ENCODE measurements at places on chromosomes 2 and 18. TPM values are rescaled to one million over a fixed set of nuclear protein-coding genes. Genes with fewer than 3 reads are reported as not detected.

Gene GCKR
- 3.0 TPM for polyA plus RNA-seq

Gene REG3G
- 0.56 TPM for polyA plus RNA-seq

Gene TBR1
- polyA plus RNA-seq = 0.01 TPM

Gene NPHP1
- 1.9 TPM for polyA plus RNA-seq

Gene B3GNT7
- polyA plus RNA-seq = 4.5 TPM

Gene GCG
- not detected for polyA plus RNA-seq

Gene MFF
- polyA plus RNA-seq = 45.3 TPM

Gene SMYD1
- 0.06 TPM for polyA plus RNA-seq

Gene VWC2L
- not detected for polyA plus RNA-seq

Gene POTEJ
- not detected for polyA plus RNA-seq

Gene RESP18
- polyA plus RNA-seq = not detected

Gene SCN3A
- polyA plus RNA-seq = 0.56 TPM

Gene SPP2
- not detected for polyA plus RNA-seq

Gene THUMPD2
- polyA plus RNA-seq = 6.8 TPM

Gene IL1RL2
- polyA plus RNA-seq = 0.67 TPM

Gene IHH
- 0.02 TPM for polyA plus RNA-seq

Gene FSIP2
- 0.12 TPM for polyA plus RNA-seq

Gene THADA
- 15.5 TPM for polyA plus RNA-seq

Gene KCNG3
- polyA plus RNA-seq = 0.05 TPM

Gene PLEKHH2
- polyA plus RNA-seq = 3.2 TPM

Gene GALM
- 6.7 TPM for polyA plus RNA-seq

Gene DES
- polyA plus RNA-seq = 35.8 TPM

Gene CCNYL1
- 6.9 TPM for polyA plus RNA-seq
